Right renal pelvis (tissue), 4 donors: ENCODE measurements at places on chromosomes 13 and 19.
A peak's percentile ranks its signal among the peaks of the same experiment; 100 is the strongest.

DNA sequence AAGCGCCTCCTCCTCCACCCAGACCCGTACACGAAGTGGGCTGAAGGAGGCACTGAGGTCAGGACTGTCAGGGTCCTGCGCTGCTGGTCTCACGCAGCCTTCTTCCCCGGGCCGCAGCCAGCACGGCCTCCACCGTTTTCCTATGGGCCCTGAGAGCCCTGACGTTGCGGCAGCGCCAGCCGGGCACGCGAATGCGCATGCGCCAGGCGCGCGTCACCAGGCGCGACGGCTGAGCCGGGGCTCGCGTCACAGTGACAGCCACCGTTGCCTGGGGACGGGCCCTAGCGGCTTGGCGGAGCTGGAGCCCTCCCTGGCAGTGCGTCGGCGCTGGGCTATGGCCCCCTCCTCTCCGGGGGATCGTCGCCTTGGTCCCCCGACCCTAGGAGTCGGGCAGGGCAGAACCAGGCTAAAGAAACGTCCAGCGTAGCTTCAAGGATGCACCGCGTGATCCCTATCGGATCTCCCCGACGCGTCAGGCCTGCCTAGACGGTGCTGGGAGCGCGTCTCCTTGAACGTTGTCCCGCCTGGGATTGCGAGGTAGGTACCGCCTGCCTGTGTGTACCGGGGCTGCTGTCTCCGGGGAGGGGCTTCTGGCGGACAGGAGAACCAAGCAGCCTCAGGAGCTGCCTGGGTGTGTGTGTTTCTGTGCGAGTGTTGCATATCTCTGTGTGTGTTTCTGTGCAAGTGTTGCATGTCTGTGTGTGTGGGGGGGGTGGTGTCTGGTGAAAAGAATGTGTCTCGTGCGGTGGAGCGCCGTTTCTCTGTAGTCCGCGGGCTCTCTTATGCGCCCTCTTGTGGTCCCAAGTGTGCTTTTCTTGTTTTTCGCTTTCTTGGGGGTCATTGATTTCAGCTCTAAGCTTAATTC lies 43.2 kb downstream of the ZNF571 start:
- peak; percentile 71 for DNase-seq

DNA sequence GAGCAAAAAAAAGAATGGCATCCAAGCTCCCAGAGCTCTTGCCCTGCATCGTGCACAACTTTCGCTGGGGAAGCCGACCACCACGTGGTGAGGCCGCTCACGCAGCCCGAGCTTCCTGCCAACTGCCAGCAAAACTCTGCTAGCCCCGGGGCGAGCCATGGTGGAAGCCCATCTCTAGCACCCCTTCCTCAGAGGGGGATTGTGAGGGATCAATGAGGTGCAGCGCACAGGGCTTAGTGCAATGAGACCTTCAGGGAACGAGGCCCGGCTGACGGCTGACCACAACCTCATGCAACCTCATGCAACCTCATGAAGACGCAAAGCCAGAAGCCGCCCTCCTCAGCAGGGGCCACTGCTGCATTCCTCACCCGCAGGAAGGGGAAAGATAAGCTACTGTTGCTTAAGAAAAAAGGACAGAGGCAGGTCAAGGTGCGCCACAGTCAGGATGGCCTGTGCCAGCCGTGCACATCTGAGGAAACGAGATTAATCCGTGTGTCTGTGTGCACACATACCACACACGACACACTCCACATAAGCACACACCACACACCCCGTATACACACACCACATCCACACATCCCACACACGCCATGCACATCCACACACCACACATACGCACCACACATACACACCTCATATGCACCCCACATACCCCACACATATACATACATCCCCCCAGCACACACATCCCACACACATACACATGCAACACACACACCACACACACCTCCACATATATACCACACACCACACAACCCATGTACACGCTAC lies 9.6 kb downstream of the HSPBP1 start:
- no peak for DNase-seq

DNA sequence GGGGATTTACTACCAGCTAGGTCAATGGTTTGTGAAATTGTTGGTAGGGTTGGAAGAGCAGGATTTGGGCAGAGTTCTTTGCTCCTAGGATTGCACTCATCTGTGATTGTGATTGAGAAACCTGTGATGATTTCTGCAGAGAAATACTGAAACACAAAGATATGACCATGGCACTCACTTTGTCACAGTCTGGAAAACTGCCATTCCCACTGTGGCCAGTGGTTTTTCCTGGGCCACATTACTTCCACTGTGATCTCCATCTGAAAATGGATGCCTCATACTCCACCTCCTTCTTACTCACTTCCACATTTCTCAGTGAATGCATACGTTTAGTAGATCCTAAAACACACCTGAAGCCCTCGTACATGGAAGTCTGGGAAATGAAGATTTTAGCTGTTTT lies 593.2 kb downstream of the LMO7 start:
- no peak for DNase-seq

DNA sequence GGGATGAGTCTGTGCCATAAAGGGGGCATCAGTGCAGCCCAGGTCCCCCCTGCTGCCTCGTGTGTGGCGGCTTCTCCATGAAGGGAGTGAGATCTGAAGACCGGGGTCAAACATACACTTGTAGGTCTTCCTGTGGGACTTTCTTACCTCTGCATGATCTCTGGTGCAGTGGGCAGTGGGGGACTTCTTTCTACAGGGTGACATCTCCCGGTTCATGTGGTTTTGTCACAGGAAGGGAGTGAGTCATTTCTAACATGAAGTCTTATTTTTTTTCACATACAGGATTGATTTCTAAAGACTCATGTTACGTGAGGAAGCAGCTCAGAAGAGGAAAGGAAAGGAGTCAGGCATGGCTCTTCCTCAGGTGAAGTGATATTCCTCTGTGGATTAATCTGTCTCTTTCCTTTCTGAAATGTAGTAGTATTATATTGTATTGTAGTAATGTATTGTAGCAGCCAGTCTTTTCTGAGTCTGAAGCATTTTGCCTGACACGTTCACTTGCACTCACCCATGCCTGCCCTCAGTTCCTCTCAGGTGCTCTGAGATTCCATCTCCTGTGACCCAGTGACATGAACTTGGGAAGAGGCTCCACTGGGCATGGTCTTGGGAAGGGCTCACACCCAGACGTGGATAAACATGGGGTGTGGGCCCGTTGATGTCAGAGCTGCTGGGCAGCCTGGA lies 15.7 kb downstream of the ZNF808 start:
- DNase-seq: no peak

GRCh38 chr13:110628952-110629701 lies 13.8 kb downstream of the NAXD start:
- no peak for DNase-seq

DNA sequence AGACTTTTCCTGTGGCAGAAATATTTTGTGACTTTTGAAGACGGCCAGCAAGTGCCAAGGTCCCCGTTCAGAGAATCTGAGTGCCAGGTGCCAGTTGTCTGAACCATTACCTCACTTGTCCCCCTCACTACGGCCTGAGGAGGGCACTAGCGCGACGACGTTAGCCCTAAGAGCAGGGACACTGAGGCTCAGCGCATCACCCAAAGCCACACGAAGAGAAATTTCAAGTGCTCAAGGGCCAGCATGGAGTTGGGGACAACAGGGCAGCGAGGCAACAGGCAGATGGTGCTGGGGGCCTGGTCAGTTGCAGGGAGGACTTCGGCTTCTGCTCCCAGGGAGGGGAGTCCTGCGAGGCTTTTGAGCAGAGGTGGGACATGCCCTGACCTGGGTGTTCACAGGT lies 9.5 kb upstream of the TYK2 start:
- no peak for DNase-seq

DNA sequence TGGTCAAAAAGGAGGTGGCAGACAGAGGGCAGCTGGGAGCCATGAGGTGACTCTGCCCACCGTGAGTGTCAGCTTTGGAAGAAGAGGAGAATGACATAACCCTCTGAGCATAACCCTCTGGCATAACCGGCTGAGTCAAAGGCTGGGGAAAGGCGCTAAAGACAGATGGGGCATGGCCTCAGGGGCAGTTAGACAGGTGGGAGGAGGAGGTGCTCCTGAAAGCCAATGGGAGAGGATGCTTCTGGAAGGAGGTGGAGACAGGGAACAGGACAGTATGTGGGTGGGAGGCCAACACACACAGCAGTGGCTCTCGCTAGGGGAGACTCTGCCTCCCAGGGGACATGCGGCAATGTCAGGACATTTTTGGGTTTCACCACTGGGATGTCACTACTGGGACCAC lies 17.1 kb downstream of the ELAVL1 start:
- DNase-seq: no peak

DNA sequence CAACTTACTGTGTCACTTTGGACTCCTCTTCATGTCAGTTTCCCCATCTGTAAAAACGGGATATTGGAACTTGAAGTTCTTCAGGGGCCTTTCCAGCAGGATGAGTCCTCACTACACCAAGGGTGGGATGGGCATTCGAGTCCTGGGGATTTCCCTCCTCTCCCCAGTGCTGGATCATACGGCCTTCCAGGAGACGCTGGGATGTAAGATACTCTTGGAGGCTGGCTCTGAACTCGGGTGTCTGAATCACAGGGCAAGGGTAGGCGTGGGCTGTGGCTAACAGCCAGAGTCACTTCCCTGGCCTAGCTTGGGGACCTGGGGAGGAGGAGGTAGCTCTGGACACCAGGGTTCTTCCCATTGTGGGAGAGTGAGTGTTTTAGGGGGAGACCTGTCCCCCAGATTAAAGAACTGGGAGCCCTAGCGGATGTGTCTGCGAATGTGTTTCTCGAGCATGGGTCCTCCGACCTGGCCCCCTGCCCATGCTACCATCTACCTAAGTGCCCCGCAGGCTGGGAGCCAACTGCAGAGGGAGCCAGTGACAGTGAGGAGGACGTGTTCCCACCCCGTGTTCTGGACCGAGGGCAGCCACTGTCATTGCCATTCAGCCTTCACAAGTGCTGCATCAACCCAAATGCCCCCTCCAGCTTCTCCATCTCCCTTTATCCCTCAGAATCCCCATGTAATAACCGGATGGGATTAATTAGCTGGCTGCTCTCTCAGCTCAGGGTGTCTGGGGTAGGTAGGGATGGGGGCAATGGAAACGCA lies 2.4 kb upstream of the CYTH2 start:
- no peak for DNase-seq

GRCh38 chr13:90535421-90535820 lies 812.1 kb upstream of the MIR17HG start:
- no peak for DNase-seq

- DNase-seq: no peak
Observed at GRCh38 chr19:41548954-41549688, 26.8 kb upstream of the CEACAM21 start.

DNA sequence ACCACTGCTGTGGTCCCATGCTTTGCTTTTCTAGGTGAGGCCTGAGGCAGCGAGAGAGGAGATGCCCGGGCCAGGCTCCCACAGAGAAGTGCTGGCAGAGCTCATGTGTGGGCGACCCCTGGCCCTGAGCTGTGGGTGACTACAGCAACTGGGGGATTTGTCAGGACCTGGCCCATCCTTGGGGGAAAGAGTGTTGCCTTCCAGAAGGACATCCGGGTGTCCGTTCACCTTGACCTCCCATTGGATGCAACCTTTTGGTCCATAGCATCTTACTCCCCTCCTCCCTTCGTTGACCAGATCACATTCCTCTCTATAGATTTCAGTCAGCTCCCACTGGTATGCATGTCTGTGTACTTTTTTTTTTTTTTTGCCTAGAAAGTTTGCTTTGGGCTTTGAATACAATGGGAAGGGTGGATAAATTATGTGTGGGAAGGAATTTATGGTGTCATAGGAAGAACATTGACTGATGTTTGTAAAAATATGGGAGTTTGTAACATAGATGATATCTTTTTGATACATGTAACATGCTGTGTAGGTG lies 84.2 kb upstream of the RNF113B start:
- DNase-seq: no peak

DNA sequence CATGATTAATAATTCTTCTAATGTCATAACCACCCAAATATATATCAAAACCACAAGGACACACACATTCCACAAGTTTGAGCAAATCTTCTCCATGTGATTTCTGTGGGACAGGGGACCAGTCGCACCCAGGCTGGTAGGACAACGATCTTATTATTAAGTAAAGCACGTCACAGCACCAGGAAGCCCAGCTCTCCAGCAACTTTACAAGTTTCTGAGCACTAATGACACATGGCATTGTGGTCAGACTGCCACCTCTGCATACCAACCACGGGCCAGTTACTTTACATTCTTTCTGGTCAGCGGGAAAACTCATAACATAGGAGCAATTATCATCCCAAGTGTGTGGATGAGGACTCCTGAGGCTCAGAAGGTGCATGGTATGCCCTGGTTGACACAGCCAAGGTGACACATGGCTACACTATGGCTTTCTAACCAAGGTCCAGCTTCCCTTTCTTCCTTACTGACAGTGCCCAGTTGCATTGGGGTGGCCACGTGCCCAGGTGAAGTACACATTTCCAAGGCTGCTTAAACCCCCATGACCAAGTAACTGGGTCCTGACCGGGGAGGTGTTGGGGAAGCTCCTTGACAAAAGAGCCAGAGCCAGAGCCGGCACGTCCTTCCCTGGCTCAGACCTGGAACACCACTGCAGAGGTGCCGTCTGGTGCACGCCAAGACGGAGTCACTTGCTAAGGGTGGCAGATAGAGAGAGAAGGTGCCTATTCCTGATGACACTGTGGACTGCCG lies 27.4 kb downstream of the LATS2 start:
- no peak for DNase-seq

- DNase-seq: no peak
Observed at GRCh38 chr19:20287070-20287469, 120.1 kb downstream of the ZNF486 start.

GRCh38 chr13:75760131-75761021 lies 124.2 kb downstream of the LMO7 start:
- DNase-seq: no peak

DNA sequence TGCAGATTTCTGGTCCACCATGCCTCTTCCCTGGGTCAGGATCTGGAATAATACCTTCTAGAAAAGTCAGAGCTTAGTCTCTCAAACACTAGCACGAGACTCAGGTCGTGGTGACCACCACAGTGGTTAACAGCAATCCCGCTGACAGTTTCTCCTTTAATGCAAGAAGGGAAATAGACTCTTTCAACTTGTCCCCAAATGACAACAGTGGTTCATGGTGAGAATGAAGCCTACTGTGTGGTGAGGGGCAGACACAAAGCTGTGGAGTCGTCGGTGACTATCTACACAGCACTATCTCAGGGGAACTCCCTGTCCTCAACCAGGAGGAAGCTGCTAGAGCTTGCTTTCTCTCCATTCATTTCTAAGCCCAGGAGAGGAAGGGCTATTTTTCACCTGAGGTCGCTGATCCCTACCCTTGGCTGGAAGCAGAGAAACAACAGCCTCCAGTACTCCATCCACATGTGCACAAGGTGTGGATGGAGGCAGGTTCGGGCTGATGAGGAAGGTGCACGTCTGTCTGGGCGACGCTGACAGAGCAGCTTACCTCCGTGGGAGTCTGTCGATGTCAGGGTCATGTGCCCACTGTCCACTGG lies 72.4 kb downstream of the STK24 start:
- no peak for DNase-seq
